ENCODE measurements at places on chromosomes 3 and 15. TPM values are rescaled to one million over a fixed set of nuclear protein-coding genes. Genes with fewer than 3 reads are reported as not detected.

Gene TGM4
- not detected for total RNA-seq

Gene SLC35G2
- 2.1 TPM for total RNA-seq

Gene SLC2A2
- not detected for total RNA-seq

Gene GPR27
- total RNA-seq, result 3.7 TPM

Gene QTRT2
- total RNA-seq, result 4.3 TPM

Gene FBXO40
- 182 TPM for total RNA-seq

Gene STRA6
- not detected for total RNA-seq

Gene SEMA3G
- 12.3 TPM for total RNA-seq

Gene ZNF80
- total RNA-seq, result not detected

Gene ALPK3
- total RNA-seq, result 132 TPM

Gene CNTN3
- total RNA-seq, result 3.4 TPM

Gene GOLGA6L4
- 0.57 TPM for total RNA-seq

Gene RNF111
- total RNA-seq, result 22.2 TPM

Gene ITIH1
- not detected for total RNA-seq

Gene SOX14
- total RNA-seq, result not detected

Gene SLC22A13
- total RNA-seq, result not detected

Gene BLM
- 26.6 TPM for total RNA-seq

Gene ESYT3
- 1.4 TPM for total RNA-seq

Gene ISL2
- not detected for total RNA-seq

Gene PCBP4
- total RNA-seq, result 79.8 TPM

Gene RBP2
- not detected for total RNA-seq

Gene MESP2
- 0.51 TPM for total RNA-seq

Gene PRICKLE2
- 7.7 TPM for total RNA-seq

Gene SYNM
- total RNA-seq, result 311 TPM

Gene CKMT1A
- 0.43 TPM for total RNA-seq

Gene GP9
- not detected for total RNA-seq

Gene EOGT
- 25.2 TPM for total RNA-seq

Gene CCR5
- total RNA-seq, result 0.49 TPM

Gene RYR3
- total RNA-seq, result not detected

Gene CD80
- total RNA-seq, result not detected

Gene P2RY14
- total RNA-seq, result 3.9 TPM

Gene NEDD4
- total RNA-seq, result 9.7 TPM

Gene AGTR1
- 2.2 TPM for total RNA-seq

Gene DUOXA2
- total RNA-seq, result not detected

Gene SEMA3B
- 19.8 TPM for total RNA-seq

Gene CCR1
- total RNA-seq, result 3.8 TPM

Gene CHL1
- 24.8 TPM for total RNA-seq

Gene LNP1
- 2.4 TPM for total RNA-seq

Gene NDUFB4
- total RNA-seq, result 629 TPM

Gene ALDH1A3
- total RNA-seq, result 3.7 TPM

Gene PYGO1
- 6.7 TPM for total RNA-seq

Gene CLSTN2
- total RNA-seq, result 8.4 TPM

Gene XCR1
- total RNA-seq, result not detected

Gene GOLGA6L7
- not detected for total RNA-seq

Measured in Right ventricle myocardium inferior (tissue), 1 donor.